ENCODE measurements at places on chromosomes 4 and X.

DNA sequence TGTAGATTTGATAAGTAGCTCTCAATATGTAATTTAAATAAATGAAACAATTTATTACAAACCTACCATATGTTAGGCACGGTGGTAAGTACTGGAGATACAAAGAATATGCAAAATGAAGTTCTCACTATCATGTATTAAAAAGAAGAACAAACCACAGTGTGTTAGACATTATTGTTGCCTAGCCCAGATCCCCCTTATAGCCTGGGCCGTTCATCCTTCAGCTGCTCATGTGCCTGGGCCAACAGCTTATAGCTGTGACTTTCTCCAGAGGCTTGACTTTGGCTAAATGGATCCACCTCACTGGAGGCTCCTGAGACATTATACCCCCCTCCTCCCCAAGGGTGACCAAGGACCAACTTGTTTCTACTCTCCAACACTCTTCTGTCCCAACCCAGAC lies 29.8 kb upstream of the CCNG2 start:
- DNase-seq = no peak

DNA sequence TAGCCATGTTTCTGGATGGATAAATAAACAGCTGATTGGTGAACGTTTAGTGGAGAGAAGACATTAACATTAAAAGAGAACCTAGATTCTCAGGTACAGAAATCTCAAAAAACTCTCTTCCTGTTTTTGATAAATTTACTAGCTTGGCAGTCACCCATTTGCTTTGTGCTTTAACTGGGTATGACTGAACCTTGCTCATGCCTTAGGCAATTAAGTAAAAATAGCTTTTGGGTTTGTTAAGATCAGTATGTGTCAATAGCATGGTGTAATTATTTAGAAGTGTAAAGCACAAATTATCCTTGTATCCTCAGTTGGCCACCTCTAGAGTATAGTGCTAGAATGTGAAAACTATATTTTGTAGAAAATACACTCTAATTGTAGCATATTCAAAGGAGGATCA lies 200.0 kb downstream of the CFAP299 start:
- no peak for DNase-seq

DNA sequence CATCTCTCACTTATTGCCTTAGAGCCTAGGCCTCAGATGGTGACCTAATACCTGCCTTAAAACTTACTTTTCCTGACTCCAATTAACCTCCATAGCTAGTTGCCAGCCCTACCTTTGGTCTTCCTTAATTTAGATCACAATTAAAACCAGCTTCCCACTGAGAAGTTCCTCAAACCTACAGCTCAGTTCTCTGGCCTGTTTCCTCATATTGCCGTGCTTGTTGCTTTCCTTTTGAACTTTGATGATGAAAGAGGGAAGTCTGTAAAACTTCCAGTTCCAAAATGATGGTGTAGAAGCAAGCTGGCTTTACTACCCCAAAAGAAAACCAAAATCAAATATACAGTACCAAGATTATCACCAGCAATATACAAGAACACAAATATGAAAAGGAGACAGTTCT lies 28.9 kb upstream of the CAMK2D start:
- DNase-seq = peak; percentile 77

DNA sequence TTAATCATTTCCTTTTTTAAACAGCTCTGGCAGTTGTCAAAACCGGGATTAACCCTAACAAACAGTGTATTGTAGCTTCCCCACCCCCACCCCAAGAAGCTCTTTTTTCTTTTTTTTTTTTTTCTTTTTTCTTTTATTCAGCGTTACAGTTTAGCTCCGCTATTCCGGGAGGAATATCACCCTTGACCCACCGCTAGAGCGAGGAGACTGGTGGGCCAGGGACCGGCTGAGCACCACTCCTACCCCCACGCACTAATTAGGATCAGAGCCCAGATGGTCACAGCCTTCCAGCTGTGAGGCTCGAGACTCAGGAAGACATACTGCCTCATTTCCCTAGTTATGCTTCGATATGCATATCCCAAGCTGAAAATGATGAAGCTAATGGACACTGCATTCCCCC lies 2.0 kb downstream of the PARM1 start:
- DNase-seq = no peak

DNA sequence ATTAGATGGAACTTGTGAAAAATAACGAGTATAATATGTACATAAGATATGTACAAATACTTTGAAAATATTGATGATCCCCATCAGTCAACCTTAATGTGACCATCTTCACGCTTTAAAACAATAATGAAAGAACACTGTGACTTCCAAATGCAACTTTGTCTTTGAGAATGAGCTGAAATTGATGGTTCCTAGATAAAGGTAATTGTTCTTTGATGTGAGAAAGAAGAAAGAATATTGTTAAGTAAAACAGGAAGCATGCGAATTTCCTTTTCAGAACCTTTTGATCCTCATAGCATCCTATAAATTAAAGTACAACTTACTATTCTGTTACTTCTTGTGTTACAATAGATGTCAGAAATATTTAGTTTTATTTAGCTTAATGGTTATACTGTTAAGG lies 22.2 kb downstream of the IL2 start:
- DNase-seq = no peak

DNA sequence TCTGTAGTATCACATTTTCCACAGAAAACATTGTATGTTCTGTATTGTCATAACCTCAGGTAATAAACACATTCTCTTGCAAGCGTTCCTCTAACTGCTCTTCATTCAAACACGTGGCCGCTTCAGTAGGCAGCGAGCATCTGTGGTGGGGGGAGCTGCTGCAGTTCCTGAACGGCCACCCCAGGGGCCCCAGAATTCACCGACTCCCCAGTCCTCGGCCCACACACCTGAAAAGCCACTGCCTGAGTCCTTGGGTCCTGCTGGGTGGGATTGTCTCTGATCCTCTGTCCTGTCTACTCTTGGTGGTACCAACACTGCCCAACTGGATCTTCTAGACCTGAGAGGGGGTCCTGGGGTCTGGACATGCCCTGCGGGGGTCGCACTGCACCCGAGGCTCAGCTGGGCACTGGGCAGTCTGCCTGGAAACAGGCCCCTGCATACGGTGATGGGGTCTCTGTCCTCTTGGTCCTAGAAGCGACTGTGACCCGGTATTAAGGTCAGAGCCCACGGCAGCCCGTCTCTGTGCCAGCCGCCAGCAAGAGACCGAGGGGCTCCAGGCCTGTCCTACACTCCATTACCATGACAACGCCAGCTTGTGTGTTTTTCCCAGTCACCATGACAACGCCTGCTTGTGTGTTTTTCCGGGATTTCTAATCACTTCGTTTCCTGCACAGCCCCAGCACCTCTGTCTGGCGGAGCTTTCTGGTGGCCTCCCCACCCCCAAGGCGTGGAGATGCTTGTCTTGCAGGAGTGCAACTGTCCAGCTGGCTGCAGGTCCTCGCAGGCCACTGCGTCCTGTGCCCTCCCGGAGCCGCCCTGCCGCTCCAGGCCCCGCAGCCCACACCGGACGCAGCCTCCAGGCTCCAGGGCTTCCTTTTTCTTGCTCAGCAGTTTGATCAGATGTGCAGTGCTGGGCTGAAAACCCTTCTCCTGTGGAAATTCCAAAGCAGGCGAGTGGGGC lies 16.0 kb downstream of the CTBP1 start:
- DNase-seq = no peak

DNA sequence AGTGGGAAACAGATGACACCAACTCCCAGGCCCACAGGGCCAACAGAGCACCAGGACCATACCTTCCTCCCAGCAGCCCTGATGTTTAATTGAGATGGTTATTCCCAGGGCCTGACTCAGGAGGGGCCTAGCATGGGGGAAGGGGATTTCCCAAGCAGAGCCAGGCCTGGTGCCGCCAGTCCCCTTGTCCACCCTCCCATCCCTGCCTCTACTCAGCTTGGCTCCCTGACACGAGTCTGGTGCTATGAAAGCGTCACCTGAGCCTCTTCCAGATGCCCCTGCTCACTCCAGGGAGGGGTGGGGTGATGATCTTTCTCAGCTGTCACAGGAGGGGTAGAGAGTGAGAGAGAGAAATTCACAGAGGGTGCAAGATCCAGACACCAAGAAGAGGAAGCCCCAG lies 72.7 kb downstream of the EFNB1 start:
- no peak for DNase-seq

DNA sequence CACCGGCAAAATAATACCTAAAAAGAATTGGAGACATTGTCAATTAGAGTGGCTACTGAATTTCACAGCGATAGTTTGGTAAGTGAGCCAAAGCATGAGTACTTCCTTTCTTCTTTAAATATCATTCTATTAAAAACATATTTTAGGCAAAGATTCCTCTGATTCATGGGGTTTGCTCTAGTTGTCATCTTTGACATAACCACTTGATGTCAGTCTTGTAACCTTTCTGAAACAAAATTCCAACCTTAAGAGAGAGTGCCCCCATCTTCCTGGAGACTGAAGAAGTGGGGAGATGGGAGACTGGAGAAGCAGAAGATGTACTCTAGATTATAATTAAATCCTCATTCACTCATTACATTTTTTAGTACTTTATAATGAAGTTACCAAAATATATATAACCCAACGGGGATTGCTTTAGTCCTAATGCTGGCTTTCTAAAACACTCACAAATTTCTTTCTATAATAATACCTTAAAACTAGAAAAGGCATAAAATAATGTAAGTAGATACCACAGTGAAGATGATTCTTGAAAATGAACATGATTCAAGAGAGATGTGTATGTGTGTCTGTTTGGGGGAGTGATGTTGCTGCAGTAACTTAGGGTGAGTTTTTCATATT lies 96.4 kb downstream of the EMCN start:
- no peak for DNase-seq

GRCh38 chr4:1097553-1097952 lies 15.8 kb downstream of the RNF212 start:
- DNase-seq = no peak

DNA sequence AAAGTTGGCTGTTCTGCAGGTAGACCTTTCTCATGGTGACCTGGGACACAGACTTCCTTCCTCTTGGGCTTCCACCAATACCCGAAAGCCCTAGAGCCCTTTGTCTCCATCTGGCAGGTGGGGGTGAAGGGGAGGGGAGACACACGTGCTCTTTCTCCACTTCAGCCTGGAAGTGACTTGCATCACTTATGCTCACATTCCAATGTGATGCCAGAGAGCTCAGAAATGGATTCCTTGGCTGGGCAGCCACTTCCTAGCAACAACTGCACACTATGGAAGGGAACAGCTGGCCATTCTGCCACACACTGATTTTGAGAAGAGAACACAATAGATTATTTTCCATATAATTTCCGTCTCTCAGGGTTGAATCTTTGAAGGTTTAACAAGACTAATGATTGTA lies 36.3 kb downstream of the C4orf51 start:
- DNase-seq = no peak

DNA sequence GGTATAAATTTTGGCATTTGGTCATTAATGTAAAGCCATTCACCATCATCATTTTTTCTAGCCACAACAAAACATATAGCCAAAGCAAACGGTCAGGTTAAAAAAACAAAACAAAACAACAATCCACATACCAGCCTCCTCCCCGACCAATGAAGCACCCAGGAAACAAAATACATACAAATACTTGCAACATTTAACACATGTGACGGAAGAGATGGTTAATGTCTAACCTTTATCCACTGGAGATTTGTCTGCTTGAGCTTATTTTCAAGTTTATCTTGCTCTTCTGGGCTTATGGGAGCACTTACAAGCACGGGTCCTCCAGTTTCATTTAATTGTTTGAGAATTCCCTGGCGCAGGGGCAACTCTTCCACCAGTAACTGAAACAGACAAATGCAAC lies 857.5 kb upstream of the FTHL17 start:
- DNase-seq = no peak

DNA sequence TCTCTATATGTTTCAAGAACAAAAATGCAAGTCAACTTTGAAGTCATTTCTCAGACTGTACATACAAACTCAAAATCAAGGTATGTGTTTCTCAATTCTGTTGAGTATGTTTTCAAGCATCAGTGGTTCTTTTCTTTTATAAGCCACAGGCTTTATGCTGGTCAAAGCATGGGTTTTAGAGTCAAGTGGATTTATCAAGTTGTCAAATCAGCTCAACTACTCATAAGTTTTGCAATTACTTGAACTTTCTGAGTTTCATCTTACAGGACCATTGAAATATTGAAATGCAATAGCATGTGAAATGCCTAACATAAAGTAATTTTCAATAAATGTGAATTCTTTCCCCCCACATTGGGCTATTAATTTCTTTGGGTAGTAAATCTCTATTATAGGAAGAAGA lies 239.9 kb upstream of the DKK2 start:
- no peak for DNase-seq

DNA sequence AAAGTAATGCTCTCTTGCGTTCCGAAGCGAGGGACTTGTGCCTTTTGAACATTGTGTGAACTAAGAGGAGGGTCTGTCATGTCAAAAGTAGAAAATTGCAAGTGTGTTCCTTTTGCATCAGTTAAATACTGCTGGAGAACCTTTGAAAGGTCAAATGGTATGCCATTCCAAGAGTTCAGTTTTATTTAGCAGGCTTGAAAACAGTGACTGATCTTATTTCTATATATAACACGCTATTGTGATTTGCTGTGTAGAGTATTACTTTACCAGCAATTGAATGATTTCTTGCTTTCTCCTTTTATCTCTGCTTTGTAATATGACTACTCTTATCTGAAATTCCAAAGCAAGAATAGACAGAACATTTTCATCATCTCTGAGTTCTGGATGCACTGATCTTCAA lies at the start of gene TECRL:
Gene TECRL, minus strand, starts transcription at position 151 of the 400 bp plus-strand sequence. Its CDS starts 99 bp downstream, at position 52.
- no peak for DNase-seq

GRCh38 chrX:55546956-55547355 lies 57.3 kb upstream of the USP51 start:
- DNase-seq = no peak

DNA sequence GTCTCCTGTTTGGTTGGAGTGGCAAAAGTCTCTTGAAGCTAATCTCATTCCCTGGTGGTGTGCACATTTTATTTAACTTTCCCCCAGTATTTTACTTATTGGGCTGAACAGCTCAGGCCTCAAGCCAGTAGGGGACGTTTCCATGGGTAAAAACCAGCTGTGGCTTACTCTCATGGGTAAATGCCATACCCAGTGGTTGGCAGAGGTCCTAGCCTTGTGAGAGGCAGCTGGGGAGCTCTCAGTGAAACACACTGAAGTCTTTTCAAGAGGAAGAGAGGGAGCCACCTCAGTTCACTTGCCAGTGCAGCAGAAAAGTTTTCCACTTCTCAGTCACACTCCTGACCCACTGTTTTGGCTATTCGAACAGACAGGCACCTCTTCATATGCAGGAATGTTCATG lies 1964.2 kb downstream of the ARAP2 start:
- no peak for DNase-seq

- DNase-seq = no peak
Observed at GRCh38 chrX:79181401-79181800, 36.9 kb downstream of the GPR174 start.

GRCh38 chr4:83617371-83618035 lies 81.6 kb downstream of the GPAT3 start:
- no peak for DNase-seq

DNA sequence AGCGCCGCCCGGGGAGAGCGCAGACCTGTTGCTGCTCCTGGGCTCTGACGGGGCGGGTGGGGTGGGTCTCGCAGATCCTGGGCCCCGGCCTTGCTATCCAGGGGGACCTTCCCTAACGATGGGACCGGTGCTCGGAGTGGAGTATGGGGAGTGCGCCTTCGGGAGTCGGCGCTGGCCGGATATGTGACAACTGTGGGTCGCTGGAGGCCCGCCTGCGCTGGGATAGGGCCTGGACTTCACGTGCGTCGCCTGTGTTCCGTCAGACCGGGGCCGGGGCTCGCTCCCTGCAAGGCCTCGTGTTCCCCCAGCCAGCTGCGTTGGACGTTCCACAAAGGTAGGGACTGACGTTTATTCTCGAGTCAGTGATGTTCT lies 1.3 kb downstream of the TBL1X start:
- DNase-seq = no peak

- DNase-seq = no peak
Observed at GRCh38 chr4:153495480-153496193, 29.5 kb downstream of the TMEM131L start.

GRCh38 chrX:150842198-150842685 lies 56.2 kb downstream of the CD99L2 start:
- no peak for DNase-seq

Measured in CD14-positive monocyte (primary cell).